ENCODE measurements at places on chromosomes 16 and 17. TPM values are rescaled to one million over a fixed set of nuclear protein-coding genes. Genes with fewer than 3 reads are reported as not detected.

- peaks cover 35% of the 10 kb centered on the region for H3K27me3 ChIP-seq
- peak overlapping the region; percentile 74 for H3K4me3 ChIP-seq
- H3K27ac ChIP-seq, result peak overlapping the region; percentile 78
- H3K4me1 ChIP-seq, result peaks cover 64% of the 10 kb centered on the region
These were observed 7.8 kb upstream of the GSE1 start for GRCh38 chr16:85605051-85605911.

DNA sequence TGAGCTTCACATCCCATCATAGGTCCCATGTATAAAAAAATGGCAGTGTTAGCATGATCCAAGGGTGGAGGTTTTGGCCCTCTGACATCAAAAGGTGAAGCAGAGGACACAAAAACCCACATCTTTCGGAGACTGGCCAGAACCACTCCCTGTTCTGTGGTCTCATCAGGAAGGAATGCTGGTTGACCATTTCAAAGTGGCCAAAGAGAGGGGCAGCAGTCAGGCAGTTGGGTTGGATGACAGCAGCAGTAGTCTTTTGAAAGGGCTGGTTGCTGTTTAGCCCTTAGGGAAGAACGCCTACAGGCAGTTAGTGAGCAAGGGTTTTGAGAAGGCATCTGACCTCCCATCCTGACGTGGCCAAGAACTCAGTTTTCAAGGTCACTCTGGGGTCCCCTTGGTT, 40.5 kb downstream of the LCMT1 start:
- peaks cover 5% of the 10 kb centered on the region for H3K36me3 ChIP-seq
- DNase-seq, result no peak
- no peak overlapping the region for H3K27ac ChIP-seq
- no peak overlapping the region for H3K4me3 ChIP-seq

DNA sequence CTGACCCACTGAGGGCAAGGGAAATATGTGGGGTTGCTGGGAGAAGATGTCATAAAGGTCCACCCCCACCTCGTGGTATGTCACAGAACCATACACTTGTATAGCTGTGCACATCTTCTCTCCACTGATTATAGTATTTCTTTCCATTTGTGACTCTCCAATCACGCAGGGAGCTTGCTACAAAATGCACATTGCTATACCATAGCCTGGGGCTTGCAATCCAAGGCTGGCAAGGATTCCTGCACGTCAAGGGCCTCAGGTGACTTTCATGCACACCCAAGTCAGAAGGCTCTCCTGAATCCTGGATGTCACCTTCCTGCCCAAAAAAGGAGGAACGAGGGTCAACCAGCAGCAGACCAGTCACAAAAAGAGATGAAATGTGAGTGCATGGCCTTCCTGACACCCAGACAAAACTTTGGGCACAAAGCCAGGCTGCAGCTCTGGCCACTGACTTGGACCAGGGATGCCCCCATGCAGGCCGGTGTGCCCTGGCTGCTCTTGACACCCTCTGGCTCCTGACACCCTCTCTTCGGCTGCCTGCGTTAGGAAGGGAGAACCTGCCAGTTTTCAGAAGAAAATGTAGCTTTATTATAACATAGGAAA, 12.1 kb downstream of the TBC1D26 start:
- DNase-seq, result no peak
- H3K4me3 ChIP-seq, result no peak overlapping the region
- peaks cover 4% of the 10 kb centered on the region for H3K27me3 ChIP-seq
- H3K36me3 ChIP-seq, result peaks cover 8% of the 10 kb centered on the region
- H3K4me1 ChIP-seq, result no peaks in the 10 kb centered on the region

DNA sequence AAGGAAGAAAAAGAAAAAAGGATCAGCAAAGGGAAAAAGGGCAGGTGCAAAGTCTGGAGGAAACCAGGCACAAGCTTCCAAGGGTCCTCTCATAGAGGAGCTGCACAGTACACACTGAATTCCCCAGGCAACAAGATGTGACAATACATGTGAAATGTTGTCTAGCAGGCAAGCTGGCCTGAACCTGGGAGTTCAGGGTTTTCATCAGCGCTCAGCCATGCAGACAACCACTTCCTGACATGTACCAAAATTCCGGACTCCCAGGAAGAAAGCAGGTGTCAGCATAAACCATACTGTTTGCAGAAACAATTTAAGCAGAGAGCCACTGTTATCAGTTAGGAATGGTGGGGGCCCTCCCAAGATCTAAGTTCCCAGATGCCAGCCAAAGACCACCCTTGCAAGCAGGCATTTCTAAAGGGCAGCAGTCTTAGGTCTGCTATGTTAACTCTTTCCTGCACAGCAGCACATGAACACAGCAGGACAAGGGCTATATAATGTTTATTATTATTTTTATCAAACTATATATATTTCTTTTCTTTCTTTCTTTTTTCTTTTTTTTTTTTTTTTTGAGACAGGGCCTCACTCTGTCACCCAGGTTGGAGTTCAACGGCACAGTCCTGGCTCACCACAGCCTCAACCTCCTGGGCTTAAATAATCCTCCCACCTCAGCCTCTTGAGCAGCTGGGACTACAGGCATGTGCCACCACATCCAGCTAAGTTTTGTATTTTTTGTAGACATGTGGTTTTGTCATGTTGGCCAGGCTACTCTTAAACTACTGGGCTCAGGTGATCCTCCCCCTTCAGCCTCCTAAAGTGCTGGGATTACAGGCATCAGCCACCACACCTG, 10.1 kb downstream of the TK2 start:
- H3K36me3 ChIP-seq, result no peaks in the 10 kb centered on the region
- no peak for DNase-seq
- no peak overlapping the region for H3K27ac ChIP-seq
- H3K4me1 ChIP-seq, result peaks cover 14% of the 10 kb centered on the region
- no peaks in the 10 kb centered on the region for H3K27me3 ChIP-seq

GRCh38 chr16:87956365-87957231, 5.4 kb downstream of the BANP start:
- peak; percentile 55 for DNase-seq
- H3K27ac ChIP-seq, result peak overlapping the region; percentile 87
- peaks cover 40% of the 10 kb centered on the region for H3K4me1 ChIP-seq
- peak overlapping the region; percentile 61 for H3K4me3 ChIP-seq
- H3K36me3 ChIP-seq, result no peaks in the 10 kb centered on the region

- H3K27me3 ChIP-seq, result no peaks in the 10 kb centered on the region
- H3K36me3 ChIP-seq, result peaks cover 7% of the 10 kb centered on the region
- DNase-seq, result no peak
- H3K4me1 ChIP-seq, result no peaks in the 10 kb centered on the region
These were observed 31.0 kb downstream of the PSMD12 start for GRCh38 chr17:67335245-67335835.

The DHRS11 gene
- 13.4 TPM for total RNA-seq

The AATK gene
- 27.0 TPM for total RNA-seq

DNA sequence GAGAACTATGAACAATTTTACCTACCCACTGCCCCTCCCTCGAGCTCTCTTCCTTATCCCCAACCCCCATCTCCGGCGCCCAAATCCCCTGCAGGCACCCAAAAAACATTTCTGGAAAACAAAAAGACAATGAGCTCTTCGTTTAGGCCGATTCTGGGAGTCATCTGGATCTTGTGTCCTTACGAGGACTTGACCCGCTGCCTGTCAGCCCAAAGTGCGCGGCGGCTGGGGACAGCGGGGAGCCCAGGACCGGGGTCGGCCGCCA, 524 bp downstream of the STRADA start:
- H3K27me3 ChIP-seq, result peaks cover 4% of the 10 kb centered on the region
- peak overlapping the region; percentile 94 for H3K4me3 ChIP-seq
- no peak for DNase-seq
- H3K36me3 ChIP-seq, result no peaks in the 10 kb centered on the region
- peak overlapping the region; percentile 97 for H3K27ac ChIP-seq

DNA sequence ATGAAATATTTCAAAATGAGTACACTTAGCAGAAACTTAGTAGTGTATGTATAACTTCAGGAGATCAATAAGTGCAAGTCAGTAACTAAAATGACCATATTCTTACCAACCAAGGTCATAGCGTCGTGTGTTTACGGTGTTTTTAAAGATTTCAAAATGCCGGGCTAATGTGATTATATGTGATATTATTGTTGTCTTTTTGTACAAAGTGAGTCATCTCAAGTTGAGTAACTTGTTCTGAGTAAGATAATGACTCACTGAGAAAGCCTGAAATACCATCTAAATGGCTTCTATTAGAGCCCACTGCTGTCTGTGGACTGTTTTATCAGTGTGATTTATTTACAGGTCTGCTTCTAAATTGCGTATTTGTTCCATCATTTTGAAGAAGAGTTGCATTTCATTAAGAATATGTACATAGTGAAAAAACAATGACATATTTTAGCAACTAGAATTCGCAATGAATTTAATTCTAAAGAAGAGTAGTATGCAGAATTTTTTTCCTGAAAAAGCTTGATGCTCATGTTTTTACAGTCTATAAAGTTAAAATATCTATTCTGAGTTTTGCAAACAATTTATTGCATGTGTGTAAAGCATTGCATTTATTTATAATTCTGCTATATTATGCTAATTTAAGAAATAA, 12.7 kb downstream of the KRT12 start:
- no peak overlapping the region for H3K27ac ChIP-seq
- DNase-seq, result no peak
- H3K36me3 ChIP-seq, result no peaks in the 10 kb centered on the region
- no peak overlapping the region for H3K4me3 ChIP-seq

Data from glutamatergic neuron (in vitro differentiated cells).